ACHN (cell line): ENCODE measurements at places on chromosomes 12 and 14.

- no peak for DNase-seq
Observed at GRCh38 chr12:96258104-96258961, 64.2 kb downstream of the ELK3 start.

DNA sequence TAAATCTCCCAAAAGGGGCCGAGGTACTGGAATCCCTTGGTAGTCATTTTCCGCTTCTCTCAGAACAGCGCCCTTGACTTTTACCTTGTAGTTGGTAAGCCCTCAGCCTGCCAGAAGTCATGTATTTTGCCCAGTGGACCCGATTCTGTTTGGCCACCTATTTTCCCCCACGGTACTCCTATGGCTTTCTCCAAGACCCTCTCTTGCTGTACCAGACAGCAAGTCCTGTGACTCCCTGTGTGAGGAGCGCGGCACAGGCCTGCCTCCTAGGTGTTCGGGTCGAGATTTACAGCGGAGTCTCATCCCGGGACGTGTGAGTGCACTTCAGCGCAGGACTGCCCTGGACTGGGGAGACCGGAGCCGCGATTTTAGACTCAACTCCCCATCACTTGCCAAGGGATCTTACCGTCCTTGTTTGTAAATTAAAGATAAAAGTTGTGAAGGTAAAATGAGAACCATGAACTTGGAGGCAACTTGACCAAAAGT lies 1.1 kb upstream of the MBD6 start:
- DNase-seq: peak; percentile 42

DNA sequence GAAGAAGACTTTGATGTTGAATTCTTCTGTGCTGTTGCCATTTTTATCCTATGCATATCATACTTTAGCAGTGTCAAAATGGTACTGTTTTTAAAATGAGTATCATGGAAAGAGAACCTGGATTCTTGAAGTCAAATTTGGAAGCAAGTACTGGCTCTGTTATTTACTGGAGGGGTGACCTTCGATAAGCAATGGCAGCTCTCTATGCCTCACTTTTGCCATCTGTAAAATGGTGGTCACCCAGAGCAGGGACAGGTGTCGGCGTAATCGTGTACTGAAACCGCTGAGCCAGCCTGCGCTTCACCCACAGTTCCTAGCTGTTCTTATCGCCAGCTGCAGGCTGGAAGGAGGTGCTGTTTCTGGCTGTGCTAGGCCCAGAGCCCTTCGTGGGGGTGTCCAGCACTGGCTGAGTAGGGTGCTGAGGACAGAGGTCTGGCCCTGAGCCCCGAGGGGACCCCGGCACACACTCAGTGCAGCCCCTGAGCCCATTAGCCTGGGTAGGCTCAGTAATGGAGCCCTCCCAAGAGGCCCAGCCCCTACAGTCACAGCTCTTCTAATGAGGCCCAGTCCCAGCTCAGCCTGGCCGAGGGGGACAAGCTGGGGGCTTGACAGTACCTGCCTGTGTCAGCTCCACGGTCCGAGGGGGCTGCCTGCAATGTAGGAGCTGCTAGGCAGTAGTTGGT lies 183.5 kb downstream of the PHETA1 start:
- no peak for DNase-seq

- DNase-seq: no peak
Observed at GRCh38 chr12:117444781-117445180, 83.4 kb upstream of the NOS1 start.

GRCh38 chr14:69287098-69288010 lies 27.4 kb downstream of the GALNT16 start:
- no peak for DNase-seq

DNA sequence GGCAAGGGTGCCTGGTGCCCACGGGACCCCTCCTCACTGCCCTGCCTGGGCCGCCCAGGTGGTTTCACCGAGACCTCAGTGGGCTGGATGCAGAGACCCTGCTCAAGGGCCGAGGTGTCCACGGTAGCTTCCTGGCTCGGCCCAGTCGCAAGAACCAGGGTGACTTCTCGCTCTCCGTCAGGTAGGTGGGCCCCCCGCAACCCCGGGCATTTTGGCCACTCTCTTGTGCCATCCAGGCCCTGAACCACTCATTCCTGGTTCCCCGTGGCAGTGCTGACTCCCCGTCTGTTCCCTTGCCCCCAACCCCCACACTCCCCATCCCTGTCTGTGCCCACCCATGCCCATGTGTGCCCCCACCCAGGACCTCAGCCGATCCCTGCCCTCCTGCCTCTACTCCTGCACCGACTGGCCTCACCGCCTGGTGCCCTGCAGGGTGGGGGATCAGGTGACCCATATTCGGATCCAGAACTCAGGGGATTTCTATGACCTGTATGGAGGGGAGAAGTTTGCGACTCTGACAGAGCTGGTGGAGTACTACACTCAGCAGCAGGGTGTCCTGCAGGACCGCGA lies 480 bp downstream of the PTPN6 start:
- DNase-seq: no peak

GRCh38 chr12:13339091-13339490 lies 142.6 kb downstream of the EMP1 start:
- no peak for DNase-seq

DNA sequence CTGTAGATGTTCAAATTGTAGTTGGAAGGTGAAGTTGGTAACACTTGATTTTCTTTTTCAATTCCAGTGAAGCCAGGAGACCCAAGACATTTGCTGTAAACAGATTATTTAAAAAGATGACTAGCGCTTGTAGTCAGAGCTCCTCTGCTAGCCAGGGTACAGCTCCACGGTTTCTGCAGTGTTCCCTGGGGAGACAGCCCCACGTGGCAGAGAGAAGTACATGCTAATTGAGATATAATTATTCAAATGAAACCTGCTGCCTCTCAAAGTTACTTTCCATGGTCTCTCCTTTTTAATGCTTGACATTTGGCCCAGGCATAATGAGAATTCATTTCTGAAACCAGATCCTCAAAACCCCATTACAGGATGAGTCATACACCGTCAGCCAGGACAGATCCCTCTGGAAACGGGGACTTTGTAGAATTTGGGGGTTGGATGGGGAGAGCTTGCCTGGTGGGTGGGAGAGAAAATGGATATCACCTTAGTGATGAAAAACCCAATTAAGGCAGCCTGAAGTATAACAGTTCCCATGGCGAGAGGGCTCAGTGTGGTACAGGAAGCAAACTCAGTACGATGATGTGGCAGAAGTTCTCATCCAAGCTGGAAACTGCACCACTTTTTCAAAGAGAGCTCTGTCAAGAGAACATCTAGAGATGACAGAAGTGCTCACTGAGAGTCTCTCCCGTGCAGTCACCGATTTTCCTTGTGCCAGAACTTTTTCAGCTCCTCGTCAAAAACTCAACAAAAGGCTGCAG lies 637.7 kb upstream of the TMEM132C start:
- no peak for DNase-seq

DNA sequence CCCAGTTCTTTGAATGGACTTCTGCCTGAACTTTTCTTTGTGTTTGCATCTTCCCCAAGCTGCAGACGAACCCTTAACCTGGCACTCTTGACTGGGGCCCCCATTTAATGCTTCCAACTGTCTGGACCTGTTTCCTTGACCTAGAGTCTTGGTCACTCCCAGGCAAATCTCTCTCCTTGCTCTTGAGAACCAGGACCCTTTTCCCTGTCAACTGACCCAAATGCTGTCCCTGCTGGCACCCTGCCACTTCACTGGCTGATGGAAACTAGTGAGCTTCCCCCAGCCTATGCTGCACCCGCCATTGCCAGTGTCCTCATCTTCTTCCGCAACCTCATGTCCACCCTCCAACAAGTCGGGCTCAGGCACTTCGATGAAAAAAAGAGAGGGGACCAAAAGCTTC lies 79.5 kb downstream of the PRIMA1 start:
- DNase-seq: no peak

DNA sequence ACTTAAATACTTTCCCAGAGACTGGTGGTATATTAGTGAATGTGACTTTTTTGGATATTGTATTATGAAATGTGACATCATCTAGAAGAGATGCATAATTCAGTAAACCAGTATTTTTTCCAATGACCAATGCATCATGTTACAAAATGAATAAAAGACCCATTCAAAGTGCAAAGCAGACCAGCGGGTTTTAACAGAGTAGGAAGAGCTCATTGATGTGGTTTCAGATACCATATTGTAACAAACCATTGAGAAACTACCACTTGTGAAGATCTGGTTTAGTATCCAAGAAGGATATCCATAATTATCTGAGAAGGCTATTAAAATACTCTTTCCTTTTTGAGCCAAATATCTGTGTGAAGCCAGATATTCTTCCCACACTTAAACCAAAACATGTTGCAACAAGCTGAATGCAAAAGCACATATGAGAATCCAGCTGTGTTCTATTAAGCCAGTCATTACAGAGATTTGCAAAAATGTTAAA lies 47.7 kb downstream of the MVK start:
- no peak for DNase-seq

- no peak for DNase-seq
Observed at GRCh38 chr12:49932533-49933130, 17.9 kb upstream of the AQP2 start.
